ENCODE measurements at places on chromosomes 16 and 17.

GRCh38 chr16:24753000-24753399, 23.5 kb downstream of the TNRC6A start:
- DNase-seq, result no peak

- DNase-seq, result no peak
Measured at GRCh38 chr17:82112914-82113311, 14.9 kb upstream of the FASN start.

DNA sequence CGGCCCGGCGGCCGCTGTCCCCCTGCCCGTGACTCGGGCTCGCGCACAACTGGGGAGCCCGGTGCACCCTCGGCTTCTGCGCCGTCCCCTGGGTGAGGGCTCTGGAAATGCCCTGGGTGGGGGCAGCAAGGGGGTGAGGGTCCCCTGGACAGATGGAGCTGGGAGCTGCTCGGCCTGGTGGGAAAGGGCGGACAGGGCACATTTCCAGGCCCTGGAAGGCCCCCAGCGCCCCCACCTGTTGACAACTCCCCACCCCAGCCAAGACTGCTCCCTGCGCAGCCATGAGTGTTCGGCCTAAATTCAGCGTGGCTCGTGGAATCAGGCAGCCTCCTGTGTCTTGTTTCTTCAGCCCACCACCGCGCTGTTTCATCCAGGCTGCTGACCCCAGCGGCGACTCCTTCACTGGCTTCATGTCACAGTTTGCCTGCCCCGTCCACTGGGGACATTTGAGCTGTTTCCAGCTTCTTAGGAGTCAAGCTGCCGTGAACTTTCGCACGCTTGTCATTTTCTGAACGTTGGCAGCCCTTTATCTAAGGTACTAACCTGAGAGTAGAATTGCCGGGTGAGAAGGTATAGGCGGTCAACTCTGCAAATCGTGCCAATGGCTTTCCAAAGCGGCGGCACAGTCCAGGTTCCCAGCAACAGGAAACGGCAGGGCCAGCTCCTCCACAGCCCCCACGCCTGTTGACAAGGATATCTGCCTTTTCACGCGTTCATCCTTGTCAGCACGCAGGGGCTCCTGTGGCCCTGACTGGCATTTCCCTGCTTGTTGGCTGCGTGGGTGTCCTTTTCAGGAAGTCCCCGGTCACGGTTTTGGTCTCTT, 895 bp downstream of the UTS2R start:
- DNase-seq, result no peak

GRCh38 chr17:40015005-40015997, at the start of gene CSF3:
TSS of gene CSF3 (plus strand) at chr17:40015440. CDS start at chr17:40015475, 35 bp downstream.
- no peak for DNase-seq
